ENCODE measurements at places on chromosomes 5 and 9. TPM values are rescaled to one million over a fixed set of nuclear protein-coding genes. Genes with fewer than 3 reads are reported as not detected.

- no peaks in the 10 kb centered on the region for H3K4me1 ChIP-seq
- peak; percentile 67 for DNase-seq
- no peak overlapping the region for H3K4me3 ChIP-seq
- no peak overlapping the region for H3K27ac ChIP-seq
- no peaks in the 10 kb centered on the region for H3K27me3 ChIP-seq
- H3K36me3 ChIP-seq, result no peaks in the 10 kb centered on the region
Observed at GRCh38 chr9:93263334-93264229, 79.6 kb downstream of the WNK2 start.

- no peak overlapping the region for H3K4me3 ChIP-seq
- H3K4me1 ChIP-seq, result peaks cover 10% of the 10 kb centered on the region
- H3K27me3 ChIP-seq, result no peaks in the 10 kb centered on the region
- no peak for DNase-seq
Observed at GRCh38 chr5:19891658-19892057, 96.3 kb downstream of the CDH18 start.

- H3K36me3 ChIP-seq, result no peaks in the 10 kb centered on the region
- no peaks in the 10 kb centered on the region for H3K4me1 ChIP-seq
- H3K27ac ChIP-seq, result no peak overlapping the region
Observed at GRCh38 chr9:101366038-101366756, 18.6 kb downstream of the BAAT start.

PRRX2 gene
- total RNA-seq, result 5.6 TPM

CLINT1 gene
- total RNA-seq, result 62.2 TPM

LHX3 gene
- total RNA-seq, result not detected

SPRY4 gene
- 15.6 TPM for total RNA-seq

GRCh38 chr5:61576556-61576955 lies 244.5 kb downstream of the ZSWIM6 start:
- no peaks in the 10 kb centered on the region for H3K36me3 ChIP-seq
- no peak overlapping the region for H3K27ac ChIP-seq
- DNase-seq, result no peak
- H3K27me3 ChIP-seq, result no peaks in the 10 kb centered on the region

GRCh38 chr5:145585443-145586148 lies 249.5 kb downstream of the PRELID2 start:
- H3K27me3 ChIP-seq, result no peaks in the 10 kb centered on the region
- H3K27ac ChIP-seq, result no peak overlapping the region
- H3K4me1 ChIP-seq, result peaks cover 16% of the 10 kb centered on the region
- DNase-seq, result no peak
- no peak overlapping the region for H3K4me3 ChIP-seq

GRCh38 chr9:126388964-126389708 lies 62.5 kb downstream of the MVB12B start:
- H3K36me3 ChIP-seq, result peaks cover 29% of the 10 kb centered on the region
- DNase-seq, result no peak
- no peak overlapping the region for H3K4me3 ChIP-seq
- H3K27ac ChIP-seq, result no peak overlapping the region
- H3K27me3 ChIP-seq, result no peaks in the 10 kb centered on the region
- H3K4me1 ChIP-seq, result no peaks in the 10 kb centered on the region

DNA sequence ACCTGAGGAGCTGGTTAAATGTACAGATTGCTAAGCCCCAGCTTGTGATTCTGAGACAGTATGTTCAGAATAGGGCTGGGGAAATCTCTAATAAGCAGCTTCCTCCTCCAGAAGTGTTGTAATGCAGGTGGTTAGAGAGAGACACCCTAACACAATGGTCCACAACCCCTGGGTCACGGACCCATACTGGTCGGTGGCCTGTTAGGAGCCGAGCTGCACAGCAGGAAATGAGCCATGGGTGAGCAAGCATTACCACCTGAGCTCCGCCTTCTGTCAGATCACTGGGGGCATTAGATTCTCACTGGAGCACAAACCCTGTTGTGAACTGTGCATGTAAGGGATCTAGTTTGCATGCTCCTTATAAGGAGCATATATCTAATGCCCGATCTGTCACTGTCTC lies 61.8 kb downstream of the SLC36A1 start:
- DNase-seq, result no peak
- H3K4me3 ChIP-seq, result no peak overlapping the region
- H3K36me3 ChIP-seq, result peaks cover 19% of the 10 kb centered on the region
- H3K27me3 ChIP-seq, result no peaks in the 10 kb centered on the region

DNA sequence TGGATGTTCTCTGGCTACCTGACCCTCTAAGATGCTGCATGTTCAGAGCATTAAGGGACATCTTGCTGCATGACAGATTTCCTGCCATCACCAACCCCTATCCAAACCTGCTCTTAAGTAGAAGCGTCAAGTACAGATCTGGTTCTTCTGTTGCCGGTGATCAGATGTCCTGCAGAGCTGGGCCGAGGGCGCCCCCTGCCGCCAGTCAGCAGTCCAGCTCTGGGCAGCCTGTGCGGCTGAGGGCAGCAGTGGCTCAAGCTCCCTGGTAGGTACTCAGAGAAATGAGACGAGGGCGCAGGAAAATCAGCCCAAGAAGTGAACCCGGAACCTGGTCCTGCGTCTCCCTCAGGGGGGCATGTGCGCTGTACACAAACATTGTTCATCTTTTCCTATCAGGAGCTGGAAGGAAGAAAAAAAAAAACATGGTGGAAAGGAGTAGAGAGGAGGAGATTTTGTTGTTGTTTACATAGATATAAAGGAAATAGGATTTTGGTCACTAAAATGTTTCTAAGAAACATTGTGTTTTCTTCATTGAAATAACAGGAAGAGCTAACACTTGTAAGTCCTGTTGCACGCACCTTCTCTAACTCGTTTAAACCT lies 95.8 kb downstream of the CFAP90 start:
- H3K27me3 ChIP-seq, result peaks cover 34% of the 10 kb centered on the region
- H3K4me3 ChIP-seq, result no peak overlapping the region
- no peaks in the 10 kb centered on the region for H3K36me3 ChIP-seq
- H3K4me1 ChIP-seq, result no peaks in the 10 kb centered on the region

- H3K27me3 ChIP-seq, result peaks cover 15% of the 10 kb centered on the region
- no peaks in the 10 kb centered on the region for H3K4me1 ChIP-seq
- no peak overlapping the region for H3K4me3 ChIP-seq
- H3K36me3 ChIP-seq, result no peaks in the 10 kb centered on the region
Observed at GRCh38 chr5:142095651-142096330, 12.8 kb upstream of the NDFIP1 start.

GGTA1 gene
- 1.1 TPM for total RNA-seq

DNA sequence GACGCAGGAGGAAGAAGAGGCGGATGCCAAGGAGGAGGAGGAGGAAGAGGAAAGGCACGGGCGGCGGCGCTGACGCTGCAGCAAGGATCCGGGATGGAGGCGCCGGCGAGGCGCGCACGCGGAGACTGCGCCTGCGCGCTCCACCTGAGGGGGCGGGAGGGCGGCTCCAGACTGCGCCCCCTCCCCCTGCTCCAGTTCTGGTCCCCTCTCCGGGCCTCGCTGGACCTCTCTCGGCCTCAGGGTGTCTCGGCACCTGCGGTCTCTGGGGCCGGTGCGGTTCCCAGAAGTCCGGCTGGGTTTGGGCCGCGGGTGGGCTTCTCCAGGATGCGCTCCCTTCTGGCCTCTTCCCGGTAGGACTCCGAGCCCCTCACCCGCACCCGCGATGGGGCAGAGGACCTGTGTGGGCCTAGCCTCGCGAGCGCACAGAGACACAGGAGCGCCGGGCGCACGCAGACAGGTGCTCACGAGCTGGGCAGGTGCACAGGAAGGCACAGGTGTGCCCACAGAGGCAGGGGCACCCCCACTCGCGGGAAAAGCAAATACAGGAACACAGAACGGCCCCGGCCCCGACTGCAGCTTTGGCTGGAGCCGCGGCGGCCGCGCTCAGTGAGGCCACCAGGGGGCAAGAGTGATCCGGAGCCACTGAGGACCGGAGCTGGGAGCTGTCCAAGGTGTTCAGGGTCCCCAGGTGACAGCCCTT lies at the start of gene NPDC1:
Gene NPDC1 (minus strand): TSS at position 90 of the 700 bp plus-strand sequence. CDS start 188 bp downstream, outside the sequence.
- H3K27ac ChIP-seq, result no peak within 1 kb of the TSS
- no peaks in the 10 kb centered on the region for H3K36me3 ChIP-seq
- H3K27me3 ChIP-seq, result peaks cover 13% of the 10 kb centered on the region
- peaks cover 10% of the 10 kb centered on the region for H3K4me1 ChIP-seq
- peak within 1 kb of the TSS; percentile 72 for H3K4me3 ChIP-seq
